ENCODE measurements at places on chromosomes 3 and 15. TPM values are rescaled to one million over a fixed set of nuclear protein-coding genes. Genes with fewer than 3 reads are reported as not detected.

GRCh38 chr15:96622714-96623113 lies 292.2 kb downstream of the NR2F2 start:
- no peak overlapping the region for H3K4me3 ChIP-seq
- no peaks in the 10 kb centered on the region for H3K36me3 ChIP-seq
- H3K27ac ChIP-seq = no peak overlapping the region
- H3K4me1 ChIP-seq = no peaks in the 10 kb centered on the region
- no peak for DNase-seq
- H3K27me3 ChIP-seq = no peaks in the 10 kb centered on the region

DNA sequence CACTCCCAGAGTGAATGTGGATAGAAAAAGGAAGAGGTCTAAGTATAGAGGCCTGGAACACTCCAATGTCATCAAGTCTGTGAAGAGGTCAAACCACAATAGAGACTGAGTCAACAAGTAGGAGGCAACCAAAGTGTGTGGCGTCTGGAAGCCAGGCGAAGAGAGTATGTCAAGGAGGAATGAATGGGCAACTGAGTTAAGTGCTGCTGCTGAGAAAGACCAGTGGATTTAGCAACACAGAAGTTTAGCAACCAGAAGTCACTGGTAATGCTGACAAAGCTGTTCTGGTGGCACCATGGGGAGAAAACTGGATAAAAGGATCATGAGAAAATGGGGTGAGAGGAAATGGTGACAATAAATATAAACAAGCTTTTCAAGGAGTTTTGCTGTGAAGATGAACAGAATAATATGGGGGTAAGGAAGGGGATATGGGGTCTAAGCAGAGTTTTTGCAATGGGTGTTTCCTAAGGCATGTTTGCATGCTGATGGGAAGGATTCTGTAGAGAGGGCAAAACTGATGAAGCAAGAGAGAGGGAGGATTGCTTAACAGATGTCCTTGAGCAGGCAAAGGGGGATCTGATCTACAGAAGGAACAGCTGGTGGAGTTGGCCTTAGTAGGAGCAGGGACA lies 38.4 kb downstream of the PCOLCE2 start:
- DNase-seq = no peak
- no peak overlapping the region for H3K4me3 ChIP-seq
- H3K27ac ChIP-seq = no peak overlapping the region

The XCR1 gene
- not detected for polyA plus RNA-seq

GRCh38 chr3:61724801-61725200 lies 163.4 kb downstream of the PTPRG start:
- DNase-seq = no peak
- no peaks in the 10 kb centered on the region for H3K36me3 ChIP-seq
- H3K27ac ChIP-seq = no peak overlapping the region
- no peaks in the 10 kb centered on the region for H3K27me3 ChIP-seq

The GORASP1 gene
- 18.6 TPM for polyA plus RNA-seq
